ENCODE measurements at places on chromosomes 3 and 15.

DNA sequence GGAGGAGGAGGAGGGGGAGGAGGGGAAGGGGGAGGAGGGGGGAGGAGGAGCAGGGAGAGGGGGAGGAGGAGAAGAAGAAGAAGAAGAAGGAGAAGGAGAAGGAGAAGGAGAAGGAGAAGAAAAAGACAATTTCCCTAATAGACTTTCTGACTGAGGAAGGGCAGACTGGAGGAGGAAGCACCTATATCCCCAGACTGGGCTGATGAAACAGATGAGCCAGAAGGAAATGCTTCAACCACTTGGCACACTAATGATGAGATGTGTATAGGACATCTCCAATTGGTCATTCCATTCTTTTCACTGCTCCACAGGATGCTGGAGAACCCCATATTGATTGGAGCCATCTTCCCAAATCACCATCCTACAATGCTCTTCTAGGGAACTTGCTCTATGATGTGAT, 69.9 kb downstream of the LYZL4 start:
- no peak for DNase-seq

GRCh38 chr3:187621881-187622280, 48.3 kb downstream of the SST start:
- no peak for DNase-seq

DNA sequence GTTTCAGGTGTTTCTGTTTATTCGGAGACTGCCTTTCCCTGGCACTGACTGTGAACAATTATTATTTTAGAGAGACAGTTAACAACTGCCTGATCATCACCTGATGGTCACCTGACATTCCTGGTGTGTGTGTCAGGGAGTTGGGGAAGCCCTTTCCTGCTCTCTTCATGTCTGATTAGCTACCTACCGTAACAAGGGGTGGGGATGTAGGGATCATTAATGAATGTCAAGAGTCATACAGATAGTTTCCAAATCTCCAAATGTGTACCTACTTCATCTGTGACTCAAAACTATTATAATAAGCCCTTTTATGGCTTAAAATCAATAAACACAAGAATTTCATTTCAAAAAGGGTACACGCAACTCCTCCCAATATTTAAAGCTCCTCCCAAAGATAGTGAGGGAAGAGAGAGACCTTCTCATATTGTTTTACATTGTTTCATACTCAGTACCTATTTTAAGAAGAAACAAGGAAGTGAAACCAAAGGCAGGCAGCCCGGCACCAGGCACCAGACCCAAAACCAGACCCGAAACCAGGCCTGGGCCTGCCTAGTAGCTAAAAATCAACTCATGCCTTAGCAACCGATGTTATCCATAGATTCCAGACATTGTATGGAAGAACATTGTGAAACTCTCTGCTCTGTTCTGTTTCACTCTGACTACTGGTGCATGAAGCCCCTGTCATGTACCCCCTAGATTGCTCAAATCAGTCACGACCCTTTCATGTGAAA, 844.9 kb upstream of the ALCAM start:
- no peak for DNase-seq

GRCh38 chr3:115671761-115672455, 48.6 kb downstream of the GAP43 start:
- no peak for DNase-seq

DNA sequence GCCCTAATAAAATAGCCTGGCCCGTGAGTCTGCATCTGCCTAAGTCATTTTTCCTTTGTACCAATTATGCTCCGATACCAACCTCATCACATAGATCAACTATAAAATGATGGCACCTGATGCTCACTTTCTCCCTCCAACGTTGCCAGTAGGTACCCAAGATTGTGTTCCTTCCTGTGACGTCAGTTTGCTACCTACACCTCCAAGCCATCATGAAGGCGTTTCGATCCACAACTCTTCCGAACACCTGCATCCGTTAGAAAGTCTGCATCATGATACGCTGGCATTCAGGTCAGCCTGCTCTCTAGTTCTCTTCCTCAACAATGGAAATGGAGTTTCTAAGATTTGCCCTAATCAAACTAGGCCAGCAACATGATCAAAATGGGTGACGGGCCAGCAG, 7.7 kb downstream of the PKM start:
- DNase-seq = no peak

- DNase-seq = no peak
Measured at GRCh38 chr3:36397841-36398240, 17.5 kb downstream of the STAC start.

- no peak for DNase-seq
Measured at GRCh38 chr15:28900892-28901586, 15.3 kb downstream of the APBA2 start.

- DNase-seq = no peak
Measured at GRCh38 chr3:39548282-39548681, 80.8 kb downstream of the MOBP start.
